ENCODE measurements at places on chromosomes 6 and 20.

- DNase-seq, result no peak
Observed at GRCh38 chr6:158314737-158315136, 2.5 kb downstream of the TULP4 start.

DNA sequence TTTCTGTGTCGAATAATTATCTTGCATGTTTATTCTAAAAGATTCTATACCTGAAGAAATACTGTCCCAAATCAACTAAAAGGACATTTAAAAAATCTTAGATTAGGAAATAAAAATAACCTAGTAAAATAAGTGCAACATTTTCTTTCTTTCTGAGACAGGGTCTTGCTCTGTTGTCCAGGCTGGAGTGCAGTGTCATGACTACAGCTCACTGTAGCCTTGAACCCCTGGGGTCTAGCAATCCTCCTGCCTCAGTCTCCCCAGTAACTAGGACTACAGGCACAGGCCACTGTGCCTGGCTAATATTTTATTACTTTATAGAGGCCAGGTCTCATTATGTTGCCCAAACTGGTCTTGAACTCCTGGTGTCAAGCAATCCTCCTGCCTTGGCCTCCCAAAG is 48.7 kb downstream of the RARS2 start:
- DNase-seq, result no peak

- DNase-seq, result no peak
Observed at GRCh38 chr6:56488281-56488680, 154.4 kb downstream of the DST start.

- no peak for DNase-seq
Observed at GRCh38 chr6:162644153-162644552, 83.4 kb downstream of the PRKN start.

- DNase-seq, result peak; percentile 81
Observed at GRCh38 chr6:35452183-35453090, at the start of gene FANCE. TSS of gene FANCE (plus strand) at chr6:35452338. CDS start at chr6:35452546, 208 bp downstream.

DNA sequence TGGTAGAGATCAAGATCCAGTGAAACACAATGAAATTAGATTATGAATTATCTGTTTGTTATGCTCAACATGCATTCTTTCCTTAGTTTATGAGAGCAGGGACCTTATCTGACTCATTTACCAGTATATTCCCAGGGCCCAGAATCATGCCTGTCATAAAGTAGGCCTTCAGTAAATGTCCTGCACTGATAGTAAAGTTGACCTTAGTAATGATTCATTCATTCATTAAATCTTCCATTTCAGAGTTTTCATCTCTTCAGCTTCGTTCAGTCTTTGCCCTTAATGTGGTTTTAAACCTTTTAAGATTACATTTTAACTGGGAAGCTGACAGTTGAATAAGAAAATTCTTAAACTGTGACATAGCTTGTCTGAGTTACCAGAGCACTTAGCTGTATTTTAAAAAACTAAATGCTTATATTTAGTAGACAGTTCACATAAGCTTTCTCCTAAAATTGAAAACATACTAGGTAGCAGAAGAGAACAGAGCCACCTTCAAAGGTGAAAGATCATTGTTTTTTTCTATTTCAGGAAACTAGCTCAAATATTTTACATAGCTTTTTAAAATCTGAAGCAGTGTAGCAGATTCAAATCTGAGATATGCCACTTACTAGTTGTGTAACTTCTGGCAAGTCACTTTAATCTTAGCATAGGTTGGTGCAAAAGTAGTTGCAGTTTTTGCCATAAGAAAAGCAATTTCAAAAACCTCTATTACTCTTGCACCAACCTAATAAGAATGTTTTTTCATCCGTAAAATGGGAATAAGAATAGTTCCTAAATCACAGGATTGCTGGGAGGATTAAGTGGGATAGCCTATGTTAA is 41.4 kb downstream of the MCM8 start:
- no peak for DNase-seq
